ENCODE measurements at places on chromosomes 7 and 10.

DNA sequence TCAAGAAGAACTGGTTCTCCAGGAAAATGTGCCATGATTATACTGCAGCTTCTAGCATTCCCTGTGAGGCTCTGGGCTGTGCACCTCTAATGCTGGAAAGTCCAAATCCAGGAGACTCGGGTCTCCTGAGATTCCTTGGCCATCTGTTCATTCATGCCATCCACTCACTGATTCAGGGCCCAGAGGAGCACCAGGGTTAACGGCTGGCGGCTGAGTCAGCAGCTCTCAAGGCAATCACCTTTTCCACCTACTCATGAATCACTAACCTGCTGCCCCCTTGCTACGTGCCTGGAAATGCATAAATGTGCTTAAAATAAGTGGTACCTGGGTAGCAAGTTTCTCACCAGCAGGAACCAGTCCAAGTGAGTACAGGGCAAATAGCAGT is 132.7 kb downstream of the KCNMA1 start:
- no peak for DNase-seq

GRCh38 chr7:3378390-3379150 is 77.5 kb downstream of the SDK1 start:
- no peak for DNase-seq

DNA sequence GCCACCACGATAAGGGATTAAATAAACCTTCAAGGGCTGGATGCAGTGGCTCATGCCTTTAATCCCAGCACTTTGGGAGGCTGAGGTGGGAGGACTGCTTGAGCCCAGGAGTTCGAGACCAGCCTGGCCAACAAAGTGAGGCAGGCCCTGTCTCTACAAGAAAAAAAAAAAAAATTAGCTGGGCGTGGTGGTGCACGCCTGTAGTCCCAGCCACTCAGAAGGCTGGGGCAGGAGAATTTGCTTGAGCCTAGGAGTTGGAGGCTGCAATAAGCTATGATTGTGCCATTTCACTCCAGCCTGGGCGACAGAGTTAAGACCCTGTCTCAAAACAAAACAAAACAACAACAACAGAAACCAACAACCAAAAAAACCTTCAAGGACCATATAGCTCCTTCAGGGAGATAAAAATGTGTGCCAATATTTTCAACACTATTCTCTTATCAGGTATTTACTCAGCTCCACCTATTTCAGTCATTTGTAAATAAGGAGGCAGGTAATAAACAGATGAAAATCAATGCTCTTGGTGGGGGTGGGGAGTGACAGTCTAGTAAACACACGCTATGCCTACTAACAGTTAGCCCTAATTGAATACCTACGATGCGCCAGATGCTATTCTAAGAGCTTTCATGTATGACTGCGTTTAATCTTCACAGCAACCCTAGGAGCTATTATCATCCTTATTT is 13.2 kb downstream of the BAIAP2L1 start:
- no peak for DNase-seq

GRCh38 chr10:124035928-124036558 is 57.4 kb downstream of the CHST15 start:
- no peak for DNase-seq

- DNase-seq, result no peak
Observed at GRCh38 chr10:59562126-59562525, 147.5 kb downstream of the SLC16A9 start.

GRCh38 chr7:822692-823276 is 9.5 kb upstream of the SUN1 start:
- DNase-seq, result no peak

Data from stimulated activated CD4-positive, alpha-beta T cell treated with anti-CD3 and anti-CD28 coated beads, Interleukin-12 subunit alpha, Interleukin-12 subunit beta, amount 100 ng/mL, for 24 hours (primary cell).